Anterior cingulate cortex (tissue), 58 donors: ENCODE measurements at places on chromosomes 6 and 20.

- no peak for DNase-seq
Observed at GRCh38 chr6:143034689-143035334, 25.9 kb upstream of the AIG1 start.

GRCh38 chr6:134070271-134070670 lies 17.8 kb upstream of the SLC2A12 start:
- DNase-seq: no peak

GRCh38 chr6:118875672-118876071 lies 18.3 kb upstream of the ASF1A start:
- DNase-seq: no peak

- no peak for DNase-seq
Observed at GRCh38 chr20:12591949-12592470, 416.8 kb upstream of the SPTLC3 start.

DNA sequence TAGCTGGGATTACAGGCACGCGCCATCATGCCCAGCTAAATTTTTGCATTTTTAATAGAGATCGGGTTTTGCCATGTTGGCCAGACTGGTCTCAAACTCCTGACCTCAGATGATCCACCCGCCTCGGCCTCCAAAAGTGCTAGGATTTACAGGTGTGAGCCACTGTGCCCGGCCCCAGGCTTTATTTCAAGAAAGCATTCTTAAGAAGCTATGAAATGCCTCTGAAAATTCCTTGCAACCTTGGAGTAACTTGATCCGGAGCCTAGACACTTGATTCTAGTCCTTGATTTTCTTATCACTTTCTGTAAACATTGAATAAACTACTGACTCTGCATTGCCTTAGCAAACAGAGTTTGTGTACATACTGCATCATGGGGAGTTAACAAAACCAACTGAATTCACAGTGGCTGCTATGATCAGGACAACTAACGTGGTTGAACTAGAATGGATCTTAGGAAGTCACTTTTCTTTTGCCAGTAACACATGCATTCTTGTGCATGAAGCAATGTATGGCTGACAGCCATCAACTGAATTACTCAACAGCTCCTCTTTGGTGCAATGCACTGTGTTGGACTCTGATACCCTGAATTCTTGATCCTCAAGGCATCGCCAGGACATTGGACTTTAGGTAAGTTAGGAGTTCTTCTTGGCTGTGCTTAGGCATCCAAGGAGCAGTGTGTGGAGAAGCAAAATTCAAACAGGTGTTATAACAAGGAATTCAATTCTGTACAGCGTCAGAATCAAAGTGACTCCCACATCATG lies 102.8 kb upstream of the TMEM170B start:
- DNase-seq: no peak

GRCh38 chr6:43125119-43125518 lies 46.0 kb upstream of the SRF start:
- no peak for DNase-seq

DNA sequence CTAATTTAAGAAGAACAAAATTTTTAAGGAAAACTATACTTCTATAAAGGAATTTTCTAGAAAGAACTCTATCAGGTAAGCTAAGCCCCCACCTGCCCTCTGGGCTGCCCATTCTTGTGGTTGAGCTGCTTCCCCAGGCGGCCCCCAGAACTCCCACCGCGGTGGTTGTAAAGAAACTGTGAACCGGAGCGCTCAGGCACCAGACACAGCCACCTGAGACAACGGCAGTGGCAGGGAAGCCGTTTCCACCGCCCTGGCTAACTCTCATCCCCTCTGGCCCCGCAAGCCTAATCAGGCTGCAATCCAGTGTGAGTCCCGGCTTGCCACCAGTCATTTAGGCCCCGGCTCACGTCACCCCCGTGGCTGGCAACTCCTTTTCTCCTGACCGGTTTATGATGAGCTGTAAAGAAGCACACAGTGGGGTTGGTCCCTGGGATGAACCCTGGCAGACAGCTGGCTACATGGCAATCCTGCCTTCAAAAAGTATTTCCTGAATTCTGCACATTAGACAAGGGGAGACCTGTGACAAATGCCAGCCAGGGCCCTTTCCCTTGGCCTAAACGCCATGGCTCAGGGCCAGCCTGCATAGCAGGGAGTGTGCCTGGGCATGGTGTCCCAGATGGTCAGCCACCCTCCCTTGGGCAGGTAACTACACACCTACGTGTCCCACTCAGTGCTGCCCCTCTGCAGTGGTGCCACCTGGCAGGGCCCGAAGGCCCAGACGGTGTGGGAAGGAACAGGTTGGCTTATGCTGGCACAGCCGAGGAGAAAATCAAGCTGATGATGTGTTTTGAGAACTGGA lies 63.8 kb upstream of the GPR31 start:
- DNase-seq: no peak

DNA sequence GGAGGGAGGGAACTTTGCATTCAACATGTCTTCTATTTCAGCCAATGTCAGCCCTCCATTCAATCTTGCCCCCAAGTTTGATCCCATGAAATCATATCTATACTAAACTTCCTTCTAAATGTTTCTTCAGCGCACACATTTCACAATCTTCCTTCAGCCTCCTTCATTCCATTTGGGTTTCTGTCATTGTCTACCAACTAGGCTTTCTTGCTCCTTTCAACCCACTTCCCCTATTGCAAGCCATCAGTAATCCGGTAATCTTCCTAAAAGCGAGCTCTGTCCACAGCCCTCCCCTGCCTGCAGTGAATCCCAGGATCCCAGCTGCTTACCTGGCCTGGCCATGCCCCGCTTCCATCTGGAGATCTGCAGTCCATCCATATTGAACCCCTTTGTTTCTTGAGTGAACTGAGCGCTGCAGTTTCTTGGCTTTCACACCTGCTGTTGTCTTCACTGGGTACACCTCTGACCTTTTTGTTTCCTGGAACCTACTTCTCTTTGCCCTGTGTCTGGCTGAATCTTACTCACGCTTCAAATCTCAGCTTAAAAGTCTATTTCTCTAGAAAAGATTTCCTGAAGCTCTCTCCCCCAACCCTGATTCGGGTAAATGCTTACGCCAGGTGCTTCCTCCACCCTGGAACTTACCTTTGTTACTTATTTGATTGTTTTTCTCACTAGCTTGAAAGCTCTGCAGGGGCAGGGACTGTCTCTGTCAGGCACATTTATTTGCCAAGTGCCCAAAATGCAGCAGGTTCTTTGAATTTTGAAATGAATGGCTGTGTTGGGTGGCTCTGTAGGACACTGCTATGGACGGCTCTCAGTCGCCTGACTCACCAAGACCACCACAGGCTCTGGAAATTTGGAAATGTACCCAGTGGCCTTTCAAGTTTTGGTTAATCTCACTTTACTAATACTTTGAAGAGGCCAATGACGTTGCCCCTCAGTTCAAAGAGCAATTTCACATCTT lies 50.3 kb downstream of the ADTRP start:
- DNase-seq: no peak

DNA sequence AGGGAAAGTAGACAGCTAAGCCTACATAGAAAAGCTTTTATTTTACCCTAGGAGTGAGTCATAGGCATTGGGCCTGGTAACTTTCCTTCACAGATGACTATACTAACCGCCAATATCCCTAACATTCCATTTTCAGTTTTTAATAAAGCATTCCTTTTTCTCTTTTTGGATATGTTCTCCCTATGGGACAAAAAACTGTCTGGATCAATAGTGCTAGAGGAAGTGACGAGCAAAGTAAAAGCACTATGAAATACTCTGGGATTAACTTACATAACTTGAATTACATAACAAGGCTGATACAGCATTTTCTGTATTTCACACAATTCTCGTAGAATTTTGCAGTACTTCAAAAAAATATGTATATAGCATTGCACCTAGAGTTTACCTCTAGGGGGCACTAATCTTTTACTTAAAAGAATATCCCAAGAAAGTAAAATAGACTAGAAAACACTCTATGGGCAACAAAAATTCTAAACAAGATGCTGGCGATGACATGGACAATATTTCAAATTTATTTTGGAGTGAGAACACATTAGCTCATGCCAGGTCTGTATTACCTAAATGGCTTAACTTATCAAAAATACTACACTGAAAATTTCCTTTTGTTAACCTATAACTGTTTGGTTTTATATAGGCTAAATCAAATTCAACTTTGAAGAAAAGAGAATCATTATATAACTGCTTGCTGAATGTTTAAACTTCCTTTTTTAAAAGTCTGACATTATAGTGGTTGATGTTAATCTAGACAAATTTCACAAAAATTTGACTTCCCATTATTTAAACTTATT lies 66.3 kb upstream of the DST start:
- no peak for DNase-seq

- no peak for DNase-seq
Observed at GRCh38 chr6:74632196-74632875, 573.5 kb downstream of the COL12A1 start.

DNA sequence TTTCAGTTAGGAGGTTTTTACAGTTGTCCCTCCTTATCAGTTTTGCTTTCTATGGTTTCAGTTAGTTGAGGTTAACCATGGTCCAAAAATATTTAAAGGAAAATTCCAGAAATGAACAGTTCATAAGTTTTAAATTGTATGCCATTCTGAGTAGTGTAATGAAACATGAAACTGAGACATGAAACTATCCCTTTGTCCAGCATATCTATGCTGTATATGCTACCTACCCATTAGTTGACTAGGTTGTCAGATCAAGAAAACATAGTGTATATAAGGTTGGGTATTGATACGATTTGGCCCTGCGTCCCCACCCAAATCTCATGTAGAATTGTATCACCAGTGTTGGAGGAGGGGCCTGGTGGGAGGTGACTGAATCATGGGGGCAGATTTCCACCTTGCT lies 39.1 kb downstream of the VGLL2 start:
- no peak for DNase-seq

GRCh38 chr6:124792386-124792785 lies 169.9 kb upstream of the RNF217 start:
- no peak for DNase-seq

- DNase-seq: no peak
Observed at GRCh38 chr20:9215539-9215938, 146.7 kb downstream of the PLCB4 start.

GRCh38 chr6:31730631-31731086 lies 1.6 kb upstream of the DDAH2 start:
- DNase-seq: no peak

- DNase-seq: no peak
Observed at GRCh38 chr6:4610256-4610655, 165.9 kb upstream of the CDYL start.

GRCh38 chr6:129852257-129852858 lies 8.8 kb downstream of the TMEM244 start:
- DNase-seq: no peak

- no peak for DNase-seq
Observed at GRCh38 chr6:137799950-137800568, 67.0 kb upstream of the TNFAIP3 start.

GRCh38 chr20:11891776-11892545 lies 25.7 kb upstream of the BTBD3 start:
- DNase-seq: no peak

DNA sequence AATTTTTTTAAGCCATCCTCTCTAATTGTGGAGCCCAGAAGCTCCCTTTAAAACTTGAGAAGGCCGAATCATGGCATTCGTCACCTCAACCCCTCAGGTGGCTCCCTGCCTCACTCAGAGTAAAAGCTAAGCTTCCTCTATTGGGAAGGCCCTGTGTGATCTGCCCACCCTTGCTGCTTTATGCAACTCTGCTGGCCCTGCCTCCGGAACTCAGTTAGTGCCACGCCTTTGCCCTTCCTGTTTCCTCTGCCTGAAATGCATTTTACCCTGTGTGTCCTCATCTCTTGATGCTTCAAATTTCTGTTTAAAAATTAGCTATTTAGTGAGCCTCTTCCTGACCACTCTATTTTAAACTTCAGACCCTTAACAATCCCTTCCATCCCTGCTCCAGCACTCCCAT lies 5.7 kb downstream of the PACRG start:
- DNase-seq: no peak

- DNase-seq: no peak
Observed at GRCh38 chr6:67606906-67607828, 1027.9 kb upstream of the ADGRB3 start.

DNA sequence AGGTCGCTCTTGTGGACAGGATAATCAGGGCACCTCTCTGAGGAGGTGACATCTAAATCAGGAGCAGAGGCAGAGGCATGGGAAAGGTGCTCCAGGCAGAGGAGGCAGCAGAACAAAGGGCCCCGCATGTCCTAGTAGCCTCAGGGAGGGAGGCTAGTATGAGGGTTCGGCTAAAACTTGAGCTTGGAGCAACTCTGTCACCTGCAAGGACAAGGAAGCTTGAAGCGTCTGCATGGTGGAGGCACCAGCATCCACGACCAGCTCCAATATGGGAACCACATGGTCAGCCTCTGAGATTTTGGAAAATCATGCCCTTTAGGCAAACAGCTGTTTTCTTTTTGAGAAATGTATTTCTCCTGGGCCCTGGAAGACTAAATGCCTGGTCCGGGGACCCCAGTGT lies 13.0 kb upstream of the MPC1 start:
- DNase-seq: no peak

DNA sequence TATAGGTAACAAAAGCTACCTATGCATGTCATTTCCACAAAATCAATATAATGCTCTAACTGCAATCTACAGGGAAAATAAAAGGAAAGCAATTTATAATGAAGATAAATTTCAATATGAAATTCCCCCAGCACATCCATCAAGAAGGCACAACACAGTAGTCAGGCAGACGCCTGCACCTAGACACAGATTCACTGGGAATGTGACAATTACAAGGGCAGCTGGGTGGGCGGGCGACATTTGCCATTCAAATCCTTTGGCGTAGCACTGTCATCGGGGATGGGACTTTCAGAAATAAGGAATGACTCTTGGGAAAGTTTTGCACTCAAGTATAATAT lies 60.4 kb downstream of the SULF2 start:
- DNase-seq: no peak

- no peak for DNase-seq
Observed at GRCh38 chr6:138405816-138406413, 1.9 kb downstream of the HEBP2 start.
